ENCODE measurements at places on chromosomes 6 and 20.

DNA sequence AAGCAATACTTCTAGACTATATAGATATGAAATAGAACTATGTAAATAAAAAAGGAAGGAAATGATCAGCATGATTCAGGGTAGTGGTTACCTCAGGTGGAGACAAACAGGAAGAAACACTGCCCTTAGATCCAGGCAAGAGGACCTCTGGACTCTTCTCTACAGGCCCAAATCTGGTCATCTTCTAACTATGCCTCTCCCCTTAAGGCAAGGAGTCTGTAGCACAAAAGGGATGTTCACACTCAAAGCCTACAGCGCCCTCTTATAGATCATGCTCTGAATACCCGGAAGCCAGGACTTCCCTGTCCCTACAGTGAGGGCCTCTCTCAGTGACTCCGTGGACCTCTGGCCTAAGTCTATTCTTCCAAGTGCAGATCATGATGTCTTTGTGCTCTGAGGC lies 30.4 kb upstream of the HIVEP2 start:
- no peak for DNase-seq

GRCh38 chr6:54717849-54718455 lies 128.6 kb upstream of the FAM83B start:
- DNase-seq = peak; percentile 15

DNA sequence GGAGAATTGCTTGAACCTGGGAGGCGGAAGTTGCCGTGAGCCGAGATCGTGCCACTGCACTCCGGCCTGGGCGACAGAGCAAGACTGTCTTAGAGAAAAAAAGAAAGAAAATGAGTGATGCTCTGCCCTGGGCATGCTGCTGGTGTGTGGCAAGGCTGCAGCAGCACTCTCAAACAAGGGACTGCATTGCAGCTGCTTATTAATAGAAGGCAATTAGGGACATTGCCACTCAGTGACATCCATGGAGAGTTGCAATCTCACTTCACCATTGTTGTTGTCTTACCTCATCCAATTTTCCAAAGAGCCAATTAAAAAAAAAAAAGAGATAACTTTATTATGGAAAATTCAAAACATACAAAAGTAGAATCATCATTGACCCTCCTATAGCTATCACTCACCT lies 131.1 kb downstream of the LRRC1 start:
- no peak for DNase-seq

DNA sequence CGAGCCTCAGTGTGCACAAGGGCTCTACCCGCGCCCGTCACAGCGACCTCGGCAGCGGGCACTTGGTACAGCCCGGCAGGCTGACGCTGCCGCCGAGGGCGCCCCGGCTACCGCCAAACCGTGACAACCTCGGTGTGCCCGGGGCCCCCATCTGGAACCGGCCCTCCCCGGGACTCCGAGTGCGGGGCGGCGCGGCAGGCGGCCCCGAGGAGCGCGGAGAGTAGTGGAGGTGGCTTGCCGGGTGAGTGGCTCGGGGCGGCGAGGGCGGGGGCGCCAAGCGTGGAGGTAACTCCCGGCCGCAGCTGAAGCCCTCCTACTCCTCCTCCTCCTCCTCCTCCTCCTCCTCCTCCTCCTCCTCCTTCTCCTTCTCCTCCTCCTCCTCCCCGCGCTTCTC lies at the start of gene ISM1:
TSS of gene ISM1 (plus strand) at position 371 of the 394 bp plus-strand sequence. CDS start 503 bp downstream, outside the sequence.
- DNase-seq = peak; percentile 32

DNA sequence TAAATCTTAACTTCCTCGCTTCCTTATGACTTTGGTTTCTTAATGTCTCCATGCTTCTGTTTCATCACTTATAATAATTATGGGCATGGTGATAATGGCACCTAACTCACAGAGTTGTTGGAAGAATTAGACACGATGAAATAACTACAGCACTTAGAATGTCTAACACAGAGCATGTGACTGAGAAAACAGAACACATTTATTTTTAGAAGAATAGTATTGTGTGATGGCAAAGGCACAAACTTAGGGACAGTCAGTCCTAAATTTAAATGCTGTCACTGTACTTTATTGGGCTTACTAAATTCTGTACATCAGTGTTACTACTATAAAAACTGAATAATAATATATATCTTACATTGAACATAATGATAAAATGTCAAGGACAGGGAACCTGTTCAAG lies 391.1 kb upstream of the JAG1 start:
- DNase-seq = no peak

DNA sequence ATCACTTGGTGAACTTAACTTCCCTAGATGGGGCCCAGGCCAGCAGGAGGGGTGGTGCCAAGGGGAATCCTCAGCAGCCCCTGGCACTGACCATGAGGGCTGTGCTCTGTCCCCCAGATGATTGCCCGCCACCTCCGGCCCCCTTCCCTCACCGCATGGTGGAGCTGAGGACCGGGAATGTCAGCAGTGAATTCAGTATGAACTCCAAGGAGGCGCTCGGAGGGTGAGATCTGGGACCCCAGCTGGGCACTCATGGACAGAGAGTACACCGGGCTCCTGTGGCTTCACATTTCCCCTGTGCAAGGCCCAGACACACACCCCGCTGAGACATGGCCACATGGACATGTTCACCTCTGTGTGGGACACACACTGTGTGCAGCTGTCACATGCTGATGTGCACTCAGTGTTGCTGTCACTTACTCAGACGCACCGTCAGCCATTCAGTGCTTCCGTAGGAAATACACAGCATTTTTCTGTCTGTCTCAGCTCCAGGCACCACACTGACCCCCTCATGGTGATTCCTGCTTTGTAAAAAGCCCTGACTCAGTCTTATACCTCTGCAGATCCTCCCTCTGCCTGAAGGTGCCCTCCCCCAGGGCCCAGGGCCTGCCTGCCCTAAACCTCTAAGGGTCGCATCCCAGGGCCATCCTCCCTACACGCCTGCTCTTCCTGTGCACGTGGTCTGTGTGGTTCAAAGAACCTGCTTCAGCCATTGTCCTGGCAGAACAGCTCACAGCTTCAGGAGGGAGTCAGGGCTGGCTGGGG lies 4.4 kb downstream of the MYLK2 start:
- DNase-seq = no peak

DNA sequence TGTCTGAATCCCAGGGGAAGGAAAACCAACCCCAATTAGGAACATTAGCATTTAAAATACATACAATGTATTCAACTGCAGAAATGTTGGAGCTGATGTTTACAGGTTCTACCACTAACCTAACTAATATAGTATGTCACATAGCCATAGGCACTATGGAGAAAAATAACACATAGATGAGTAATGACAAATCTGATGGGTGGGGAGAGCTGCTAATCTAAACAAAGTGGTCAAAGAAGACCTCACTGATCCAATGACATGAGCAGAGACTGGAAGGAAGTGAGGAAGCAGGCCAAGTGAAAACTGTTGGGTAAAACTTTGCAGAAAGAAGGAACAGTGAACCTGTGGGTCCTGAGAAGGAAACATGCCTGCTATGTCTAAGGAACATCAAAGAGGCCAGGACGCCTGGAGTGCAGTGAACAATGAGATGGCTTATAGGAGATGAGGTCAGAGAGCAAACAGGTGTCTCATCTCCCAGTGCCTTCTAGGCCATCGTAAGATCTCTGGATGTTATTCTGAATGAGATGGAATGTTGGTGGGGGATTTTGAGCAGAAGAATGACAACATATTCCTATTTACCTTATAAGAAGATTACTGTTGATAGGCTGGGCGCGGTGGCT lies 135.7 kb downstream of the ALDH8A1 start:
- peak; percentile 19 for DNase-seq

DNA sequence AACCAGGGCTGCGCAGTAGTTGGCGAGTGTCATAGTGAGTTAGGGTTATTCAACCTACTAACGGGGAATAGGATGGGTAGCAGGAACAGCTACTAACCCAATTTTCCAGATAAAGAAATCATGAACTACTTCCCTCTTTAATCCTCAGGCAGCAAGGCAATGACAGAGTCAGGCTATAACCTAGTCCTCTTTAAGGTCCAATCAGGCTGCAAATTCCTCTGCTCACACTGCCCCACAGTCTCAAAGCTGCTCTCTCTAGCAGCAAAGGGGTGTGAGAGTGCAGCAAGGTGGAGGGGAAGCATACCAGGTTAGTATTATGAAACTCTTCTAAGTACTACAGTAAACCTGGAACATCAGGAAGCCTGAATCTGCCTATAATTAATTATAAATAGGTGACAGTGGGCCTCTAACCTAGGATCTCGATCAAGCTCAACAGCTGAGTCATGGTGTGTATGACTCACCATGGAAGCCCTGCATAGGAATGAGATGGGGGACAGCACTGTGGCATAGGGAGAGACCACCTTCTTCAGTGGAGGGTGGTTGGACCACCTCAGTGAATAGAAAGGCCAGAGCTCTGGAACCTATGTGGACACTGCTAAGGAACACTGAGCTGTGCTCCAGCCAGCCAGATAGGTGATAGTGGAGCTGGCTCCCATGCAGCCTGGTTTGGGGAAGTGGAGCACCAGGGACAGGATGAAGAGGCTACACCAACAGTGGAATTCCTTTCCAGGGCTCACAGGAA lies 7.9 kb downstream of the PEX6 start:
- no peak for DNase-seq

DNA sequence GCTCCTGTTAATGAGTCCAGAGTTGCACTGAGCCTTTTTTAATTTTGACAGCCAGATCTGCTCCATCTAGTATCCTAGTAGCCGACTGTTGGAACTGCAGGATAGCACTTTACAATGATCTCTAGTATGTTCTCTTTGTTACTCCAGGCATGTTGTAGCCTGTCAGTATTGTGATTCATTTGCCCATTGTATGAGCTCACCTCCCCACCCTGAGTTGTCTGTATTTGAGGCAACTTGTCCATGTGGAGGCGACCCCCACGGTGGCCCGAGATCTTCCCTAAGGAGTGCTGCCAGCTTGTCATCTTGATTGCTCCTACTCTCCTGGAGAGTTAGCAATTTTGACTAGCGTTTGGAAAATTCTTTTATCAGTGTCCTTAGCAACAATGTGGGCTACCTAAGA lies 67.2 kb downstream of the DHX35 start:
- DNase-seq = no peak

DNA sequence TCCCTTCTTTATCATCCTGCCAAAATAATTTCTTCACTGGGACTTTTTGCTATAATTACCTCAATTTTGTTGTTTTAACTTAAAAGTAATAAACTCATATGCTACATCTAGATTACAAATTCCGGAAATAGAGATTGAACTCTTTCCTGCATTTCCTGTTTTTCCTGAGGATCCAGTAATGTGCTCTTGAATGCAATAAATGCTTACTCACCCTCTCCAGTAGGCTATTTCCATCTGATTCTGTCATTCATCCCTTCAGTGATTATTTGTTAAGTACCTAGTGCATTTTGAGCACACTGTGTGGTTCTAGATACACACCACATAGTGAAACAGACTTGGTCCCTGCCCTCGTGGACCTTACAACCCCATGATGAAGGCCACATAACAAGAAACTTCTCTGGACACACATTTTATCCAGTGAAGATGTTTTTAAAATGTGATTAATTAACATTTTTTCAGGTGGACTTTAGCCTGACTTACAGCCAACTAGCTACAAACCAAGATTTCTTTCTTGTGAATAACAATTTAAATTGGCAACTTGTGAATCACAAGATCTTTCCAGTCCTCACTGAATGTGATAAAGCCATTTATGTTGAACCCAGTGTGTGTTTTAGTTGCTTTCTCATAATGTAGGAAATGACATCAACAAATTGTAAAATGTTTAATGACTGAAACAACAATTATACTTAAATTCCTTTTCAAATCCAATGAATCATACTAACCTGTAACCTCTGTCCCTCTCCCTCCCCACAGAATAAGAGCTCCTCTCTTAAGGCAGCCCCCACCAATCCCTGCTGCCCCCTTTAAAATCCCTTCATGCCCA lies 272.3 kb downstream of the KHDC1L start:
- no peak for DNase-seq

DNA sequence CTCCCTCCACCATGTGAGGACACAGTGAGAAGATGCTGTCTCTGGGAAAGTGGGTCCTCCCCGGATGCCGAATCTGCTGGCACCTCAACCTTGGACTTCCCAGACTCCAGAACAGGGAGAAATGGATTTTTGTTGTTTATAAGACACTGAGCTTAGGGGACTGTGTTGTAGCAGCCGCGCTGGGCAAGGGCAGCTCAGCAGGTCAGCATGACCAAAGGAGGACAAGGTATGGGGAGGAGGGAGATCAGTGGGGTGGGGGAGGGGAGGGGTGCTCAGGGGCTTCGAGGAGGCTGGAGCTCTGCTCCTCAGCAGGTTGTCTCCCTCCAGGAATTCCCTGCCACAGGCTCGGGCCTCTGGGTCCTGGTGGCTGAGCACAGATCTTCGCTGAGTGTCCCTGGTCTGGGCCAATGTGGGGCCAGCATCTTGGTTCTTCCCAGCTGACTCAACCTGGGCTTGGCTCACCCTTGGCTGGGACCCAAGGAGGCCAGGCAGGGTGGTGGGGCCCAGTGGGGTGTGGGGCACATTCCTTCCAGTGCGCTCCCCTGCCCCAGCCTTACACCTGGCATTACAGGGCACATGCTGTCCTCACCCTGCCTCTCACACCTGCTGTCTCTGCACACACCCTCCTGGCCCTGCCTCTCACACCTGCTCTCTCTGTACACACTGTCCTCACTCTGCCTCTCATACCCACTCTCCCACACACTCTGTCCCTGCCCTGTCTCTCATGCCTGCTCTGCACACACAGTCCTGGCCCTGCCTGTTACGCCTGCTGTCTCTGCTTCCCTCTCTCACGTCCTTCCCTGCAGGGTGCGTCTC lies 107.3 kb downstream of the SYCP2 start:
- DNase-seq = no peak

GRCh38 chr6:63214816-63215215 lies 3.5 kb downstream of the FKBP1C start:
- no peak for DNase-seq

DNA sequence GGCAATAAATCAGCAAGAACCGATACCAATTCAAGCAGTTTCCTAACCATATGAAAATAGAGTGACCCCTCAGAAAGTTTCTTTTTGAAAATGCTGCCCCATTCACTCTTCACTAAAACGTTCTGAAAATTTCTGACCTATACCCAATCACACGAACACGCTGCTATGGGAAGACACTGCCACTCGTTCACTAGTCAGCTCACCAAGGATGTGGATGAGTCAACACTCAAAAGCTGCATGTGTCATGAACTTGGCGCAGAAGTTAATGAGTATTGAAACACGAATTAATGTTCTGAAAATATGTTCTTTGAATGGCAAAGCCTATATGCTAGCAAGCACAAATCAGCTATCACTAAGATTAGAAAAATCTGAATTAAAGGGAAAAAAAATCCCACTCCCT lies 84.2 kb downstream of the PREP start:
- no peak for DNase-seq

DNA sequence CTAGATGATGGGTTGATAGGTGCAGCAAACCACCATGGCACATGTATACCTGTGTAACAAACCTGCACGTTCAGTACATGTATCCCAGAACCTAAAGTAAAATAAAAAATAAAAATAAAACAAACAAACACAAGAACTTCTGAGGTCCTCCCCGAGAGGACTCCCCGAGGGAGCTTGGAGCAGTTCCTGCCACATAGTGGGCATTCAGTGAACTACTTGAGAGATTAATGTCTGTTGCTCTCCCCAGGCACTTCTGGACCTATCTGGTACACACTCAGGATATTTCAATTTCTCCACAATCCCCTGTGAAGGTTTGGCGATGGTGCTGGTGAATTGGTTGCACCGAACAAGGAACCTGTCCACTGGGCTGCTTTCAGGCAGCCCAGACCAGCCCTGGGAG lies 311.2 kb downstream of the ESR1 start:
- DNase-seq = peak; percentile 6

Measured in A549 (cell line).